GM06990 (cell line): ENCODE measurements at places on chromosomes 6 and 20.

DNA sequence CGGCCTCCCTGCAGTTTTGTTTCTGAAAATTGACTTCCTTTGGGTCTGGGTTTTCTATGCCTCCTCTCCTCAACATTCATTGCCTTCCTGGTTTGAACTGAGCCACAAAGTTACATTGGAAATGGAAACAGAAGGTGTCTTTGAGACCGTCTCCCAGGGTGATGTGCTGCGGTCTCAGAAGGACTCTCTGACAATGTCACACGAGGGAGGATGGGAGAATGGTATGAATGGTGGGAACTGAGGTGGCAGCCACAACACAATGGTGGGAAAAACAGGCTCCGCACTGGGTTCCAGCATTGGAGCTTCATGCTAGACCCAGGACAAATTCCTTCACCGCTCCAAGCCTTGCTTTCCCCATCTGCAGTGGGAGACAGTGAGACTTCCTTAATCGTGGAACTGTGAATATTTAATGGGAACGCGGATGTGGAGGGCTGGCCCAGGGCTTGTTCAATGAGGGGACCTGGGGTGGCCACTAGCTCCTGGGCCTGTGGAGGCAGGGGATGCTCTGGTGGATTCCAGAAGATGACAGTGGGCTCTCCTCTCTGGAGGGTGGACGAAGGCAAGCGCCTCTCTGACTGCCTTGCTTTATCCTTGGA, 73.9 kb downstream of the KCNB1 start:
- DNase-seq: no peak

- no peak for DNase-seq
Observed at GRCh38 chr6:3372184-3372846, 84.5 kb downstream of the SLC22A23 start.

- no peak for DNase-seq
Observed at GRCh38 chr20:23311947-23312506, 38.6 kb upstream of the NXT1 start.

- no peak for DNase-seq
Observed at GRCh38 chr6:169766921-169767736, 15.7 kb downstream of the ERMARD start.

DNA sequence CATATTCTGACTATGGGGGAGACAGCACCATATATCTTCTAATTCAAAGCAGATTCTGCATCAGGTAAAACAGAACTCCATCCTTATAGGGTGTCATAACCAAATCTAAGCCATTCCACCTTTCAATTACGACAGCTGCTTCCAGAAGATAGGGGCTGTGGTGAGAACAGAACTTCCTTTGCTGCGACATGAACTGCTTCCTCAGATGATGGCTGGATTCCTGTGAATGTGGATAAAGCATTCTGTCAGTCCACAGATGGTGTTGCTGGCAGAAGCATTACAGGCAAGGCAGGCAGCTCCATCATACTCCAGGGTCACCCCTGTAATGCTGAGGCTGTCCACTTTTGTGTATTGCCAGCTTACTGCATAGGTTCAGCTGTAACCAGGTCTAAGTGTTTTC, 172.1 kb upstream of the PROKR2 start:
- no peak for DNase-seq

GRCh38 chr6:170040115-170040500, 250.8 kb downstream of the DLL1 start:
- DNase-seq: no peak

DNA sequence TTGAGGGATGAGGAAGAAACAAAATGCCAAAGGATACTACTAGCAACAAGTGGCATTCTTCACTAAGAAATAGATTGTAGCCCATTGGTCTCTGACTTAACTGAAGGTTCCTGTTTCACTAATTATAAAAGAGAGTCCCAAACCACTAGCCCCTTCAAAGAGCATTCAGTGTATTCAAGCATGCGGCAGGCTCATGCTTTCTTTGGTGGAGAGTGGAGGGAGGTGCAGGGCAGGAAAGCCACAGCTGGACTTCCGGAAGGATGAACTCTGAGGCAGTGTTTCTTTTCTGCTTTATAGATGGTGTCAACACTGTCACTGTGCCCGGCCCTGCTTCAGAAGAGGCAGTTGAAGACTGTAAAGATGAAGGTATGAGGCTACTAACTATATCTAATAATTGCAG, 636.1 kb downstream of the KIF16B start:
- peak; percentile 22 for DNase-seq

DNA sequence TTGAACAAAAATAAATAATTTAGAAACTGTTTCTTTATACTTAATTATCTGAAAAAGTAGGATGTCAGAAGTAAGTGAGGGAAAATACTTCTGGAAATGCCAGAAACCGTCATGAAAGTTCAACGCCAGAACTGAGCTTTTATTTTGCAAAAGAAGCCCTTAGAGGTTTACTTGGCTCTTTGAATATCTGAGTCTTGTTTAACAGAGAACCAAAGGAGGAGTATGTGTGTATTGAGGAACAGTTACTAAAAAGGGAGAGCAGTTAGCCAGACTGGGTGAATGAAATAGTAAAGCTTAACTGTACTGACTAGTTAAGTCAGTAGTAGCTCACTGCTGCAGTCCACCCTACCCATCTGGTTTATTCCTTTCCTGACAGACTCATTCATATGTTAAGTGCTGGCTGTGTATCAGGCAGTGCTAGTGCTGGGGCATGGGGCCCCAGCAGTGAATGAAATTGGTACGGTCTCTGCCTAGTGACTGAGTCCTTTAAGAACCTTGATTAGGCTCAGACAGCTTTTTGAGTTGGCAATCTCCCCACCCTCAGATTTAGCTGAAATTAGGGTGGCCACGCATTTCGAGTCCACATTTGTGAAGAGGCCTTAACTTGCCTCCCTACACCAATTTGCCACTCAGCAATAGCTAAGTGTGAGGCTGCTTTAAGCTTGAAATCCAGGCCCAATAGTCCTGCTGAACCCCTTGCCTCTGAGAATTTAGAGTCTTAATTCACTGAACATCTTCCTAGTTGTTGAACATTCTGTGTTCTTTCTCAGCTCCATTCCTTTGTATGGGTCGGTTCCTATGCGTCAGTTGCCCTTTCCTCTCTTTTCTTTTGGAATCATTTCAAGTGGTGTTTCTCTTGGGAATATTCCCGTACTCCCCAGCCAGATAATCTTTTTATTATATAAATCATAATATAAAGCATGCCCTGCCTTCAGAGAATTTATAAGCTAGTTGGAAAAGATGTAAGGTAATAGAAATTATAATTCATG, 20.2 kb downstream of the MAP3K4 start:
- DNase-seq: no peak

GRCh38 chr20:313948-314347, 11.4 kb upstream of the SOX12 start:
- no peak for DNase-seq

GRCh38 chr6:117149324-117149723, 116.0 kb upstream of the VGLL2 start:
- no peak for DNase-seq

DNA sequence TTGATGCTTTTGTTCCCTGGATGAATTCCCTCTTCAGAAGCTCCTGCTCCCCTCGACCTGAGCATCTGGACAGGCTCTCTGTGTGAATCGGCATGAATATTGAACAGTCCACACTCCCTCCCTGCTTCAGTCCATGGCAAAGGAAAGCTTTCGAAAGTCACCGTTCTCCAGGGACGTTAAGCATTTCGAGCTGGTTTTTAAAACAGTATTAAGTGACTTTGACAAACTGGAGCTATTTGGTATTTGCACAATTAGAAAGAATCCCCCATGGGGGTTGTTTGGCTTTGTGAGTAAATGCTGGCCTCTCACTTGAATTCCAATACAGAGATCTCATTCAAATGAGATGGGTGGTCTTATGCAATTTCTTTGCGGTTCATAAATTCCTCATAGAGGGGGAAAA, 85.3 kb upstream of the TIAM2 start:
- DNase-seq: no peak

DNA sequence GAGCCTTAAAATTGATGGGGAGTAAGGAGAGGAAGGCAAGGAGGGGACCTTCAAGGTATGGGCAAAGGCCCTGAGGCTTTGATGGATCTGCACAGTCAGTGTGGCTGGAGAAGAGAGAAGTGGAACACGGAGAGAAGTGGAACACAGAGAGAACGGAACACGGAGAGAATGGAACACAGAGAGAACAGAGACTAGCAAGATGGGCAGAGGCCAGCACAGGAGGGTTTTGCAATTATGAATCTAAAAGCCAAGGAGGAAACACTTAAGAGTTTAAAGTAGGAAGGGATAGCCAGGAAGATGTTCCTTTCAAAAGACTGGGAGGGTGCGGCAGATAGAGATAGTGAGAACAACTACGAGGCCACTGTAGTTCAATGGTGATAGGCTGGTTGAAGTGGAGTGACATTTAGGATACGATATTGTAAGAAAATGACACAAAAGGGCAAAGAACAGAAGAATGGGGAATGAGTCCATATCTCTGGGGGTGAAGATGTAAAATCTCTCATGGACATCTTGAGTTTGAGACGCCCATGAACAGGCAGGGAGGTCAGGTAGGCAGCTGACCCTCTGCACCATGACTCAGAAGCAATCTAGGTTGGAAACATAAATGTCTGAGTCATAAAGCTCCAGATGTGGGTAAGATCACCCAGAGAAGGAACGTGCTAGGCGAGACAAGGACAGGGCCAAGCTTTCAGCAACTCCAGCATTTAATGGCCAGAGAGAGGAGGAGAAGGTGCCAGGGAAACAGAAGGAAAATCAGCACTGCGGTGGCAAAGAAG, 25.4 kb downstream of the ZMYND8 start:
- no peak for DNase-seq

DNA sequence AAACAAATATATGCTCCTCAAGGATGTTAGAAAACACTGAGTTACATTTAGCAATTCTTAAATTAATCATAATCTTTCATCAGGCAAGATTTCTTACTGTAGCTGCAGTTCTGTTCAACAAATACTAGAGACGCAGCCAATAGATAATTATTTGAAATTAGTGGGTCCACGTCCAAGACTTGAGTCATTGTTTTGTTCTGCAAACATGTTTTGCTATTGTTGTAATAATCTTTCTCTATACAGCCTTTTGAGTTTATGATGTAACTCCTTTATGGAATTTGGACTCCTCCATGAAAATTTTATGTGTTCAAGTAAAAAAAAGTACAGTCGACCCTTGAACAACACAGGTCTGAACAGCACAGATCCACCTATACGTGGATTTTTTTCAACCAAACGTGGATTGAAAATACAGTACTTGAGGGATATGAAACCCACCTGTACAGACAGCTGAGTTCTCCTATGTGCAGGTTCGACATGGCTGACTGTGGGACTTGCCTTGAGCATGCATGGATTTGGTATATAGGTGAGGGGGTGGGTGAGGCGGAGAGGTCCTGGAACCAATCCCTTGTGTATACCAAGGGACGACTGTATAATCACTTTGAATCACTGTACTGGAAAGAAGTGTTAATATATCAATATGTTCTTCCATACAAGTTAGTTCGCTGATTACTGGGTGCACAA, 41.3 kb upstream of the SLC22A16 start:
- DNase-seq: no peak

DNA sequence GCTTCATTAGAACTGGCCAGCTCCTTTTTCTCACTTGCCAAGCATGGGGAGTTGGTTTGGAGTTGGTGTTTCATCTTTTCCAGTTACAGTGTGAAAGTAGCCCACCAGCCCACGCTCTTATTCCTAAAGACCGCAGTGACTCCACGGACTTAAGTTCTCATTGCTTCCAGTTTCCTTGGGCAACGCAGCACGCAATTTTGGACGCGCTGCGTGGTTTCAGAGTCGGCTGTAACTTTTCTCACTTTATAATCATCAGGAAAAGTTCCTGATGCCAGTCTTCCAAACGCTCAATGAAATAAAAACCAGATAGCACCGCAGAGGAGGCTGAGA, 381 bp upstream of the PEX7 start:
- peak; percentile 8 for DNase-seq

- DNase-seq: no peak
Observed at GRCh38 chr20:11705512-11705911, 212.2 kb upstream of the BTBD3 start.

- no peak for DNase-seq
Observed at GRCh38 chr20:2151858-2152281, 50.2 kb downstream of the STK35 start.

- DNase-seq: no peak
Observed at GRCh38 chr20:35575958-35576357, 34.1 kb downstream of the ERGIC3 start.

- no peak for DNase-seq
Observed at GRCh38 chr6:47276377-47276776, 33.3 kb downstream of the TNFRSF21 start.

GRCh38 chr20:49230561-49231133, 11.4 kb downstream of the DDX27 start:
- no peak for DNase-seq

- DNase-seq: no peak
Observed at GRCh38 chr20:62202083-62202395, 18.0 kb downstream of the HRH3 start.

- no peak for DNase-seq
Observed at GRCh38 chr6:42010185-42010891, 40.0 kb upstream of the TAF8 start.

- DNase-seq: peak; percentile 18
Observed at GRCh38 chr20:21395666-21396598, 1.4 kb downstream of the NKX2-4 start.

DNA sequence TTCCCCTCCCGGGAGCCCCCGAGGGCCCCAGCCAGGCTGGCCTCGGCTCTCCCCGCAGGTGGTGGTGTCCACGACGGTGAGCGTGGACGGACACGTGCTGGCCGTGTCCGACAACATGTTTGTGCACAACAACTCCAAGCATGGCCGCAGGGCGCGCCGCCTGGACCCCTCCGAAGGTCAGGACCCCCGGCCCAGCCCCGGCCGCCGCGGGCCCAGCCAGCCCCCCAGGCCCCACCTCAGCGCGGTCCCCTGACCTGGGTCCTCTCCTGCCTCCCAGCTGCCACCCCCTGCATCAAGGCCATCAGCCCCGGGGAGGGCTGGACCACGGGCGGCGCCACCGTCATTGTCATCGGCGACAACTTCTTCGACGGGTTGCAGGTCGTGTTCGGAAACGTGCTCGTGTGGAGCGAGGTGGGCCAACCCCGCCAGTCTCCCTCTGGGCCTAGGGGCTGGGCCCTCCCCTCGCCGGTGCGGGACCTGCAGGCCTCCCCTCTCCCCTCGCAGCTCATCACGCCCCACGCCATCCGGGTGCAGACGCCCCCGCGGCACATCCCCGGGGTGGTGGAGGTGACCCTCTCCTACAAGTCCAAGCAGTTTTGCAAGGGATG, 51.0 kb downstream of the CPXM1 start:
- DNase-seq: no peak

- DNase-seq: no peak
Observed at GRCh38 chr20:24622856-24623255, 153.4 kb downstream of the SYNDIG1 start.

GRCh38 chr6:147081076-147081609, 123.1 kb upstream of the STXBP5 start:
- DNase-seq: no peak

GRCh38 chr20:41340327-41341055, at the start of gene LPIN3:
TSS of gene LPIN3 (plus strand) at chr20:41340821. CDS start at chr20:41345804, 4,983 bp downstream.
- DNase-seq: peak; percentile 33

- DNase-seq: no peak
Observed at GRCh38 chr6:165562421-165563090, 100.5 kb downstream of the PDE10A start.

GRCh38 chr6:84033523-84034451, at the start of gene MRAP2:
TSS of gene MRAP2 (plus strand) at chr6:84033772. CDS start at chr6:84055319, 21,547 bp downstream.
- DNase-seq: peak; percentile 18

GRCh38 chr6:149499066-149499465, 14.3 kb upstream of the ZC3H12D start:
- no peak for DNase-seq
